ENCODE measurements at places on chromosomes 3 and 15. TPM values are rescaled to one million over a fixed set of nuclear protein-coding genes. Genes with fewer than 3 reads are reported as not detected.

- DNase-seq = no peak
Measured at GRCh38 chr3:129996073-129996472, 21.6 kb downstream of the TRH start.

GRCh38 chr3:83496462-83496861 is 1462.3 kb upstream of the CADM2 start:
- DNase-seq = no peak

DNA sequence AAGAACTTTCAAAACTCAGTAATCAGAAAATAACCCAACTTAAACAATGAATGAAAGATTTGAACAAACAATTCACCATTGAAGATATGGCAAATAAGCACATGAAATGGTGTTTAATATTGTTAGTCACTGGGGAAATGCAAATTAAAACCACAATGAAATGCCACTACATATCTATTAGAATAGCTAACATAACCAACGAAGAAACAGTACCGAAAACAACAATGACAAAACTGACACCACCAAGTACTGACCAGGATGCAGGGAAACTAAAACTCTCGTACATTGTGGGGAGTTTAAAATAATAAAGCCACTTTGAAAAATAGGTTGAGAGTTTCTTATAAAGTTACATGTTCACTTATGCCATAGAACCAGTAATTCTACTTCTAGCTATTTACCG is 69.1 kb downstream of the KBTBD8 start:
- no peak for DNase-seq

SLC25A36 gene
- total RNA-seq = 146 TPM

CTXN2 gene
- 0.22 TPM for total RNA-seq

DNA sequence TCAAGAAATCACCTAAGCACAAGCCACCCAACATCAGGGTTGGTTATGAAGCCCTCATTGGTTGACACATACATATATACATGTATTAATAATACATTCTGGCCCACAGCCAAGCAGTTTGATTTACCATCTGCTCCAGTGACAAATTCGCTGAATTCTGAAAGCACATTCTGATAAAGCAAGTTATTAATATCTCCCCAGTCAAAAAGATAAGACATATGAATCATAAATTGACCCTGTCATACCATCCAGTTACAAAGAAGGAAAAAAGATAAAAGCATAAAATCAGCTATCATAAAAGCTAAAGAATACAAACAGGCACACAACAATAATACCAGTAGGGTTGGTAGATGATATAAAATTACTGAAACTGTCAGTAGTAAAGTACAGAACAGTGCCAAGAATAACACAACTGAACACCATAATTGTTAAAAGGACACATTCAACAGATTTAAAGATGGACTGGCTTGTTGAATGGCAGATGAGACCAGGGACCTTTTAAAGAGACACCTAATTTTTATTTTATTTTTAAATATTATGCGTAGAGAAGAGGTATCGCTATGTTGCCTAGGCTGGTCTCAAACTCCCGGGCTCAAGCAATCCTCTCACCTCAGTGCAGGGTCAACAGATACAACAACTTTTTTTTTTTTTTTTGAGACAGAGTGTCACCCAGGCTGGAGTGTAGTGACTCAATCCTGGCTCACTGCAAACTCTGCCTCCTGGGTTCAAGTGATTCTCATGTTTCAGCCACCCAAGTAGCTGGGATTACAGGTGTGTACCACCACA is 7.7 kb downstream of the SNX4 start:
- no peak for DNase-seq

- no peak for DNase-seq
Measured at GRCh38 chr3:21508246-21508645, 242.8 kb downstream of the ZNF385D start.

DNA sequence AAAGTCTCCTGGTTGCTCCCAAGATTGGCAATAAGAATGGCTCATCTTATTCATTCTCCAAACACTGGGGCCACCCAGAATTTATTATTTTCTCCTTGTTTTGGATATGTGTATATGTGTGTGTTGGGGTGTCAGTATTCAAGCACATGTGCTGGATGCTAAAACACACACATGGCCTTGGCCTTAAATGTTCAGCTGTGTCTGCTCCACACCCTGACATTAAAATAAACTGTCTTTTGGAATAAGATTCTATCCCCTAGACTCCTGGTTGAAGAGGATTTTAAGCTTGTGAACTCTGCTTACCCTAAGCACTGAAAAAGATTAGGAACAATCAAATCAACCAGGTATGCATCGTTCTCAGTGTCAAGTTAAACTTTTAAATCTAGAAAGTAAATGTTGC is 382.9 kb upstream of the MCTP2 start:
- DNase-seq = no peak

- DNase-seq = no peak
Measured at GRCh38 chr3:10781981-10782380, 34.0 kb upstream of the SLC6A11 start.

TMEM158 gene
- total RNA-seq = 7.8 TPM

C3orf22 gene
- total RNA-seq = not detected

BTLA gene
- not detected for total RNA-seq

DNA sequence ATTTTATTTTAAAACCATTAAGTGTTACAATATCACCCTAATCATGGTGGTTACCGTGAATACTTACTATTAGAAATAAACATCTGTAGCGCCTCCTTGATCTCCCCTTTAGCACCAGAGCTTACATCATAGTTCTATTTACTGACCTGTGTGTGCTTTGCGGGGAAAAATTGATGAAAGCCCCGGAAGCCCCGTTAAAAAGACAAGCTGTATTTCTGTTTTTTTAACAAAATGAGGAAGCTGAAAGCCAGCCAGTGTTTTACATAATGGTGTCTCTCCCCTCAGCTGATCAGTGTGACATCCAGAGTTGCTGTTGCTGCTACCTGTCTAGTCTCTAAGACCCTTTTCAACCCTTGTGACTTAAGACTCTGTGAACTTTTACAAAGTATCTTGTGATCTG is 100.8 kb downstream of the OPA1 start:
- DNase-seq = no peak

DNA sequence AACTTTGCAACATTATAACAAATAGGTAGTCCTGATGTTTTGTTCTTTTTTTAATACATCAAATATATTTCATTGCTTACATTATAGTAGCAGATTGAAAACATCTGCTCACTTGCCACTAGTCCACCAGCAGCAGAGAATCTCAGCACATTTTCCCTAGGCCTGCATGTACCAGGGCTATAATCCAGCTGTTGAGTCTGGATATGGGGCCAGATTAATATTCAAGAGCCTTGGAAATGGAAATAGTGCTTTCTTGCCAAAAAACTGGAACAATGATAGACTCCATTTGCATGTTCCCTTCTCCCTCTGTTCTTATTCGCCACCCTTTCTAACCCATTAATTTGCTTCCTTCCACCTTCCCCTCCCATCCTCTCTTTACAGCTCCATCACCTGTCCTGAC is 288.0 kb downstream of the EPHA3 start:
- no peak for DNase-seq

DNA sequence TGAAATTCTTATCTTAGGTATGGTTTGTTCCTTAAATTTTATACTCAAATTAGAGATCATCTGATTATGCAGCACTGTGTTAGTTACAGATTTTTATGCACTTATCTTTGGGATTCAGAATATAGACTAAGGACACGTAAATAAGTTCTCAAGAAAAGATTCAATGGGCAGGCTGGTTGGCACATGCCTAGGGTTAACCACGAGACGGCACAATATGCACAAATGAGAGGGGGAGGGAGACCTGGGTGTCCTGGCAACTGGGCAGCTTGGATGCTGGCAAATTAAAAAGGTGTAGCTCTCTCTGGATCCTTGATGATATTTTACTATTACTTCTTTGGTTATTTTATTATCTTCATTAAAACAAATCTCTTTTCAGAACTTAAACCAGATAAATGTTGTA is 672 bp downstream of the AADAC start:
- no peak for DNase-seq

- DNase-seq = no peak
Measured at GRCh38 chr15:84831613-84832012, 14.5 kb downstream of the ALPK3 start.

- DNase-seq = no peak
Measured at GRCh38 chr15:88028024-88028423, 228.5 kb downstream of the NTRK3 start.

GRCh38 chr3:7421065-7421464 is 560.1 kb downstream of the GRM7 start:
- no peak for DNase-seq

GRCh38 chr15:74868059-74868458 is 5.1 kb downstream of the SCAMP2 start:
- DNase-seq = no peak

SLC25A26 gene
- total RNA-seq = 12.7 TPM

DNA sequence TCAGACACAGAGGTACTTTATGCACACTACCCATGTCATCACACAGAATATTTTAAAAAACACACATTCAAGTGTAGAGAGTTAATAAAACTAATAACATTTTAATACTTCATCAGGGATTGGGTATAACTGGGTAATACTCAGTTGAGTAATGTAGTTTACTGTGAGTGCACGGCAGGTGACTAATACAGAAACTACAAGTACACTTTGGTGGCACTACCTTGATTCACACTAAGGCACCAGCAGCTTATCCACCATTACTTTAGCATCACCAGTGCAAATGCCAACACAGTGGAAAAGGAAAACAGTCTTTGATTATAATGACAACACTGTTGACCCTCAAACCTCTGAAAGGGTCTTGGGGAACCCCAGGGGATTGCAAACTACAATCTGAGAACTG is 33.6 kb downstream of the ZNF280D start:
- DNase-seq = no peak

DNA sequence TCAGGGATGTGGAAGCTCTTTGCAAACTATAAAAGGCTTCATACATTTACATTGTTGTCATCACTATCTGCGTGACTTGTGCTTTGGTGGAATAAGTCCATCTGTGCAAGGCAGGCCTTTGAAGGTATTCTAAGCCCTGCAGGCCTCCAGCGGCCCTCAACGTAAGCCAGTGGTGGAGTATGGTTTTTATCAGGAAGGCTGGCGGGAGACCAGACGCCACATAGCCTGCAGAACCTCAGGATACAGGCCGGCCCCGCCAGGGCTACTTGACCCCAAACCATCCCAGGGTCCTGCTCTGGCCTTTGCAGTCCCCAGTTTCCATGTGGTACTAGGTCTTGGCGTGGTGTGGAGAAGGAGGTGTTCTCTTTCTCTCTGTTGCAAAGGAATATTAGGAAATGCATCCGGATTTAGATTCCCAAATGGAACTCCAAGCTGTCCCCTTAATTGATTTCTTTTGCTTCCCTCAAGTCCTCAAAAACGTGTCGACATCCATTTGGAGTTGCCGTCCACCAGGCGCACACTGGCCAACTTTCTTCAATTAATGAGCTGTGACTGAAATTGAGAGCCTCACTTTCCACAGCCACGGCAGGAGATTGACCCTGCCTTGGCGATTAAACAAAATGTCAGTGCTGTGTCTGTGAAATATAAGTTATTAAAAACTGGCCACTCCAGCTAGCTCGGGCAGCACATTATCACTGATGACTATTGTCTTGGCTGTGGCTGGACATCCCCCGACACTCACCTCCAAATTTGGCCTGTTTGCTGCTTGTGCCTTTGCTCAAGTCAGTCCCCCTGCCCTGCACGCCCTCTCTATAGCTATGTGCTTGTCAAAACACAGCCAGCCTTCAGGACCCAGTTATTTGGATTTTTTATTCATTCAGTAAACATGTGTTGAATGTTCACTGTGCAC is 239.8 kb upstream of the TLE3 start:
- no peak for DNase-seq

GRCh38 chr3:115713284-115713683 is 90.0 kb downstream of the GAP43 start:
- peak; percentile 88 for DNase-seq

DALRD3 gene
- total RNA-seq = 26.3 TPM

DNA sequence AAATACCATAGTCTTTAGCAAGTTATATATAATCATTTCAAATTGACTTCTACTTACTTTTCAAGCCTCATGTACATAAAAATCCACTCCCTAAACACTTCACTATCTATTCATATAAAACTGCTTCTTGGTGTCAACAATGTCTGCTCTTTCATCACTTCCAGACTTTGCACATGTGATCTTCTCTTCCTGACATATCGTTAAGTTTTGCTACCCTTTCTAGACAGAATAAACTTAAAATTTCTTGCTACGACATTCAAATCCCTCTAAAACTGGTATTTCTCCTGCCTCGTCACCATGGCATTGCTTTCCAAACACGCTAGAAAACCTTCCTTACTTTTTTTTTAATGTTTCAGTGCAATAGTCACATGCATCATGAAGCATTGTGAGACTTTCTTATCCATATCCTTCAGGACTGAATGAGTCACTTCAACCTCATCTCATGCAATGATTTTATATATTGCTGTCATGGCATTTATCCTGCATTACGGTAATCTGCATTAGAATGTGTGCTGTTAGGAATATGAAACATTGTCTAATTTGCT is 122.8 kb downstream of the GMNC start:
- no peak for DNase-seq

ILDR1 gene
- total RNA-seq = not detected
